ENCODE measurements at places on chromosomes 5 and 9.

- DNase-seq, result peak; percentile 35
Measured at GRCh38 chr9:36902861-36903524, 131.1 kb downstream of the PAX5 start.

GRCh38 chr5:26009742-26010141, 1028.6 kb downstream of the CDH9 start:
- peak; percentile 47 for DNase-seq

DNA sequence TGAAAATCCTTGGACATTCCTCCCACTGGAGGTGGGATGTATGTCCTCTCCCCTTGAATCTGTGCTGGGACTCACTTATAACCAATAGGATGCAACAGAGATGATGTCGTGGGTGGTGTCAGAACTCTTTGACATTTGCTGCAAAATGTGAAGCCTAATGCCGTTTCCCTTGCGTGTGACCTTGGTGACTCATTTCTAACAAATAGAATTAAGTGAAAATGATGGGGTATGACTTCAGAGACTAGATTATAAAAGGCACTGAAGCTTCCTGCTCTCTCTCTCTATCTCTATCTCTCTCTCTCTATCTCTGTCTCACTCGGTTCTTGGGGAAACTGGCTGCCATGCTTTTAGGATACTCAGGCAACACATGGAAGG, 126.1 kb upstream of the STC2 start:
- no peak for DNase-seq

DNA sequence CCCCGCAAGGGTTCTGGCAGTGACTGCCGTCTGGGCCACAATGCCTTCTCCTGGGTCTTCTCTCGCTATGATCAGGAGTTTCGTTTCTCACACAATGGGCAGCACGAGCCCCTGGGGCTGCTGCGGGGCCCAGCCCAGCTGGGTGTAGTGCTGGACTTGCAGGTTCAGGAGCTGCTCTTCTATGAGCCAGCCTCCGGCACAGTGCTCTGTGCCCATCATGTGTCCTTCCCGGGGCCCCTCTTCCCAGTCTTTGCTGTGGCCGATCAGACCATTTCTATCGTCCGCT, 7.0 kb downstream of the HDHD3 start:
- no peak for DNase-seq

DNA sequence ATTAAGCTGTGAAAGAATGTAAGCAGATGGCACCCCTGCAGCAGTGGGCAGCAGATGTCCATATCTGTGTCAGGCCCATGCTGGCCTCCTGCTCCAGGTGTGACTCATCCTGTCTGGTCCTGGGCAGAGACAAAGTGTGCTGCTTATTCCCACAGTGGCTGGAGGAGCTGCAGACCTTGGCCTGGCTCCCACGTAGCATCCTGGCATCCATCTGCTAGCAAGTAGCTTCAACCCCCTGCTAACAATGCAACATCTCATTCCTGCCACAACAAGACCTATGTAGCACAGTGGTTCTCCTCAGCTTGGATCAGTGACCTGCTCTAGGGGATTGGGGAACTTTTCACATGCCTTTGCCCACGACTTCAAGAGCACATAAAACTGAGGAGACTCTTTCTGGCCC, 126.4 kb upstream of the SLC12A2 start:
- no peak for DNase-seq

GRCh38 chr5:126234563-126235195, 188.5 kb upstream of the GRAMD2B start:
- no peak for DNase-seq

- no peak for DNase-seq
Measured at GRCh38 chr5:10251405-10251804, 1.3 kb downstream of the CCT5 start.

- no peak for DNase-seq
Measured at GRCh38 chr5:130065617-130066016, 161.4 kb downstream of the CHSY3 start.

GRCh38 chr5:56314529-56314928, 81.4 kb upstream of the ANKRD55 start:
- DNase-seq, result no peak

- DNase-seq, result no peak
Measured at GRCh38 chr5:1362242-1363015, 17.5 kb upstream of the CLPTM1L start.

- no peak for DNase-seq
Measured at GRCh38 chr9:37436540-37436939, 14.0 kb downstream of the GRHPR start.

GRCh38 chr9:20853866-20854265, 169.8 kb downstream of the FOCAD start:
- no peak for DNase-seq

- no peak for DNase-seq
Measured at GRCh38 chr5:56786346-56786745, 29.0 kb upstream of the MAP3K1 start.

DNA sequence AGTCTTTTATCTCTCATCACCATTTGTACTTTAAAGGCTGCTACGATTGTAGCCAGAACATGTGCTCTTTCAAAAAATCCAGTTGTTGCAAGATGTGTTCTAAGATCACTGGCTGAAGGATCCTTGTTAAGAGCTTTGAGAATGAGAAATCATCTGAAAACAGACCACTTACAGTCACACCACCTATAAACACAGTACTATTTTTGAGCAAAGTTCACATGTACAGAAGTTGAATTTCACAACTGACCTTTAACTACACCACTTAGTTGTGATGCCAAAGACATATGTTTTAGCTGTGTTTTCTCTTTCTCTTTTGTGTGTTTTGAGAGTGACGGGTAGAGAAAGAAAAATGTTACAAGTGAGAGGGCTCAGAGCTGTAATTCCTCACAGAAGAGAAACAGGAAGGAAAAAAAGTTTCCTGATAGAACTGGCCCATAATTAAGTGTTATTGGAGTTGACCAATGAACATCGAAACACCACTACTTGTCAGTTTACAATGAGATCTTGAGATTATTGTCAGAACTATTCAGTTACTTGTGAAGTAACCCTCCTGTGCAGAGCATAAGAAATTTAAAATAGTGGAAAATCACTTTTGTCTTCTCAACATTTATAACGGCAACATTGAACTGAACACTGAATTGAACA, 245.4 kb downstream of the MLLT3 start:
- no peak for DNase-seq

GRCh38 chr9:137313956-137314560, 12.0 kb upstream of the NRARP start:
- peak; percentile 69 for DNase-seq

GRCh38 chr5:41921874-41922273, 3.2 kb upstream of the FBXO4 start:
- DNase-seq, result no peak

GRCh38 chr9:100601216-100601615, 23.3 kb downstream of the CAVIN4 start:
- peak; percentile 63 for DNase-seq

DNA sequence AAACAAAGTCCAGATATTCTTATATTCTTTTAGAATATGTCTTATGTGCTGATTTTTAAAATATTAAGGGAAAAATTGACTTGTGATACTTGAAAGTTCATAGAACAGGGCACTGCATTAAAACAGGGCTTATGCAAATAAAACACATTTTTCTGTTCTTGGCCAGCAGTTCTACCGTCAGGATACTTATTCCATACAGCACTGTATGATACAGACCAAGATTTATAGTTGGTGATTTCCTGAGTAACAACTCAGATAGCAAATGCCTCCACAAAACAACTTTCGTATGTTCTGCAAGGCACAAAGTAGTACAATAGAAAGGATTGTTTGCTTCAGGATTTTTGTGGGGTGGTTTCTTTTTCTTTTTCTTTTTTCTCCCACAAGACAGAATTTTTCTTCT, 70.0 kb downstream of the F2RL2 start:
- DNase-seq, result no peak

DNA sequence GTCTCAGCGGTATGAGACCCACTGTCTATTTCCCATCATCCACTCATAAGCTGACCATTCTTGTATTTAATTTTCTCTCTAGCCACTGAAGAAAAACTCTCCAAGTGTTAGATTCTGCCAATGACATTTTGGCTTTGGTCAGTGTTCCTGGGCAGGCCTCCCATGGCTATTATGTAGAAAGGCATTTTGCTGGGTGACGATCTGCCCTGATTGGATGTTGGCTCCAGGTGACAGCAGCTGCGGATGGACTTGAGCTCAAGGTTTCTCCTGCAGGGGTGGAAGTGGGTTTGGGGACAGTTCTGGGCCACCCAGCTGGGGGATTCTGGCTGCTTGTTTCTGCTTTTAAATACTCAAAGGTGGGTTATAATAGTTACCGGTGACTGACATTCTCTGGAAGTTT, 31.6 kb downstream of the ACSL6 start:
- no peak for DNase-seq

DNA sequence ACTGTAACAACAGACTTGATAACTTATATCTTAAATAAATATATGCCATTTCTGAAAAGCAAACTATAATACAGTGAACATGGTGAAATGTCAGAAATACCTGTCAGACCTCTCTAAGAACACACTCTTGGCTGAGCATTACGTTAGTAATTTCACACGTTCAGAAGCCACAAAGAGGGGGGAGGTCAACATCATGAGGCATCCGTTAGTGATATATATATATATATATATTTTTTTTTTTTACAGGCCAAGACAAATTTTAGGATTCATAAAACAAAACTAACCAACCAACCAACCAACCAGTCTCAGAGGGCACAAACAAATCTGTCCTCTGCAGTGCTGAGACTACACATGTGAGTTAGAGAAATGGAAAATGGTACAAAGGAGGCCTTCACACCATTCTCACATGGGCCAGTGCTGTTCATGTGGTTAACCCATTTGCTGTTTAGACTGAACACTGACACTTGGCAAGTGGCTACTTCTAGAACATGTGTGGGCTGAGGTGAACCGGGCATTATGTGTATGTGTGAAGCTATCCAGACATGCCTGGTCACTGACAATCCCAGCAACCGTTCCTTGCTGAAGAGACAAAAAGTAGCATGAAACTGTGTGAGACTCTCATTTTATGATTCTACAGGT, 54.5 kb downstream of the ELL2 start:
- no peak for DNase-seq

GRCh38 chr5:178347956-178348355, 115.4 kb upstream of the PHYKPL start:
- no peak for DNase-seq

DNA sequence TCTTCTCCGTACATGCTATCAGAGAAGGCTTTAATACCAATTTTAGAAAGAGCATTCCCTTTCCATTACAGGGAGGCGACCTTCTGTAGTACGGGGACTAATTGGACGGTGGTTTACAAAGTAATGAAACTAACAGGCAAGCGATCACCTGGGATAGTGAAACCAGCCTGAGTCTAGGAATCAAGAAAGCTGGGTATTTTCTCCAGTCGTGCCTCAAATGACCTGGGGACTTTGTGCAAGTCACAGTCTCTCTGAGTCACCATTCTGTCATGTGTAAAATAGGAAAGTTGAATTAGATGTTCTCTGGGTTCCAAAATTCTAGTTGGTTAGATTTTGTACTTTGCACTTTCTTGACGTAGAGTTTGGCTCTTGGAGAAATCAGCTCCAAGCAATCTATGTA, 22.7 kb upstream of the SSBP2 start:
- DNase-seq, result no peak

DNA sequence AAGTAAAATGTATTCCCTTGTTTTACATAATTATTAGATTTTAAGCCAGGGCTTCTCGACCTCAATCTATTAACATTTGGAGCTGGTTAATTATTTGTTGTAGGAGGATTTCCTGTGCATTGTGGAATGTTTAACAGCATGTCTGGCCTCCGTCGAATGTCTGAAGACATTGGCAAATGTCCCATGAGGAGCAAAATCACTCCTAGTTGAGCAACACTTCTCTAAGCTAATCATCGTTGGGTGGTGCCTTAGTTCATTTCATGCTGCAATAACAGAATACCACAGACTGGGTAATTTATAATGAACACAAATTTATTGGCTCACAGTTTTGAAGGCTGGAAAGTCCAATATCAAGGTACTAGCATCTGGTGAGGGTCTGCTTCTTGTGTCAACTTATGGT, 13.4 kb upstream of the VPS13A start:
- no peak for DNase-seq

GRCh38 chr5:179820127-179820482, 600 bp upstream of the SQSTM1 start:
- DNase-seq, result no peak

- no peak for DNase-seq
Measured at GRCh38 chr9:10071579-10071978, 541.2 kb downstream of the PTPRD start.

- DNase-seq, result no peak
Measured at GRCh38 chr5:98482321-98483300, 290.9 kb upstream of the RGMB start.

DNA sequence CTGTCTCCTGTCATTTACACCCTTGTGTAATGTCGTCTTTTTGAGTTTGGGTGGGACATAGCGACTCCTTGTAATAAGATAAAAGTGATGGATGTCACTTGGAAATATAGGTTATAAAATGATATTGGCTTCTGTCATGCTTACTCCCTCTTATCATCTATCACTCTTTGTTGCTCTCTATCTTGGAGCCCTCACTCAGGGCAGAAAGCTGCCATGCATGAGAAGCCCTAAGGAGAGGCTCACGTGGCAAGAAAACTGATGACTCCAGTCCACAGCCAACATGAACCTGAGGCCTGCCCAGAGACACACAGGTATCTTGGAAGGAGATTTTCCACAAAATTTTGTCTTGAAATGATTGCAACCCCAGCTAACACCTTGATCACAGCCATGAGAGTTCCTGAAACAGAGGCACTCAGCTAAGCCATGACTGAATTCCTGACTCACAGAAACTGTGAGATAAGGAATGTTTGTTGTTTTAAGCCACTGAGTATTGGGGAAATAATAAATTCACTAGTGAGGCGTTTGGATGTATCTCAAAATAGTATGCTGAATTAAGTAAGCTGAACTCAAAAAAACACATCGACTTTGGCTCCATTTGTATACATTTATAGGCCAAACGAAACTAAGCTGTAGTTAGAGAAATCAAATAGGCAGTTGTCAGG, 216.7 kb downstream of the CDH18 start:
- no peak for DNase-seq

DNA sequence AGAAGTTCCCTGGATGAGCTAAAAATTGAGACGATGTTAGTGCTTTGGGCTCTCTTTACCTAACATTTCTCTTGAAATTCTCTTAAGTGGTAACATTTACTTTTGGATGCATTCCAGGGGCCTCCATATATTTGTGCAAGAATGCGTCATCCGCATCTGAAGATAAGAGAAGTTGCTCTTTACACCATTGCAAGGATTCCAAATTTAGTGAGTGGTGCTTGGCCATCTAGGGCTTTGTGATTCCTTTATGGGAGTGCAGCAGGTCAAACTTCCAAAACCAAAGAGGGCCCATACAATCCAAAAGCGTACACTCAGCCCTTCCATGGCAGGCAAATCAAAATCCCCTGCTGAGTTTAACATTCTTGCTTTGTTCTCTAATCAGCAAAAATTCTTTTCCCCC, 102.0 kb upstream of the DMAC1 start:
- DNase-seq, result no peak

- no peak for DNase-seq
Measured at GRCh38 chr5:68189171-68189570, 26.4 kb upstream of the PIK3R1 start.

DNA sequence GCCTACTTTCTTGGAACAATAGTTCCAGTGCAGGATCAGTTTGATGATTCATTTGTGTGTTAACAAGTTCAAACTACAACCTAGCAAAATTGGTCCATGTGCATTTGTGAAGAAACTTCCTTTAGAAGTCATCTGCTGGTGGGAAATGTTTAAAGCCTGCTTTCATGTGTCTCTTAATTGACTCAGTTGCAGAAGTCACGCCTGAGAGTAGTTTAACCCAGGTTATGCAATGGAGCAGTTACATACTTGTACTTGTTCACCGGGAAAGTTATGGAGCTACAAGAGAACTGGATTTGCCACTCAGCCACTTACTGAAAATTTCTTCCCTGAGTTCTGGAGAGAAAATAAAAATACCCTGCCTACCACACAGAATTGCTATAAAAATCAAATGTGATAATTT, 1397.8 kb downstream of the PTPRD start:
- no peak for DNase-seq
